ENCODE measurements at places on chromosomes 16 and 17. TPM values are rescaled to one million over a fixed set of nuclear protein-coding genes. Genes with fewer than 3 reads are reported as not detected.

The C16orf92 gene
- total RNA-seq: not detected

The IGFBP4 gene
- 258 TPM for total RNA-seq

The FOXN1 gene
- total RNA-seq: not detected

The TEKT5 gene
- not detected for total RNA-seq

The SDR42E2 gene
- total RNA-seq: not detected

The EVPLL gene
- 0.89 TPM for total RNA-seq

The WNT9B gene
- total RNA-seq: 1.2 TPM

The UBE2I gene
- 72.1 TPM for total RNA-seq

- peak; percentile 81 for DNase-seq
- H3K27me3 ChIP-seq: no peaks in the 10 kb centered on the region
- peak overlapping the region; percentile 95 for H3K27ac ChIP-seq
- peaks cover 32% of the 10 kb centered on the region for H3K4me1 ChIP-seq
- H3K4me3 ChIP-seq: no peak overlapping the region
Measured at GRCh38 chr17:78658281-78658785, 81.1 kb upstream of the DNAH17 start.

DNA sequence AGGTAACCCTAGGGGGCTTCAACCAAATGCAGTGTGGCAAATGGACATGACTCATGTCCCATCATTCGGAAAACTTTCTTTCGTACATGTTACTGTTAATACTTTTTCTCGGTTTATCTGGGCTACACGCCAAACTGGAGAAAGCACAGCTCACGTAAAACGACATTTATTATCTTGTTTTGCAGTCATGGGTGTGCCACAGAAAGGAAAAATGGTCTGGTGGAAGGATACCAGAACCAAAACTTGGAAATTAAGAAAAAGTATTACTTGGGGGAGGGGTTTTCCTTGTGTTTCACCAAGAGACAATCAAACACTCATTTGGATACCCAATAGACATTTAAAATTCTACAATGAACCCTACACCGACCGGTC lies 23.6 kb downstream of the ALOX15B start:
- no peak overlapping the region for H3K4me3 ChIP-seq
- H3K36me3 ChIP-seq: no peaks in the 10 kb centered on the region
- H3K4me1 ChIP-seq: no peaks in the 10 kb centered on the region
- DNase-seq: no peak
- peaks cover 24% of the 10 kb centered on the region for H3K27me3 ChIP-seq

DNA sequence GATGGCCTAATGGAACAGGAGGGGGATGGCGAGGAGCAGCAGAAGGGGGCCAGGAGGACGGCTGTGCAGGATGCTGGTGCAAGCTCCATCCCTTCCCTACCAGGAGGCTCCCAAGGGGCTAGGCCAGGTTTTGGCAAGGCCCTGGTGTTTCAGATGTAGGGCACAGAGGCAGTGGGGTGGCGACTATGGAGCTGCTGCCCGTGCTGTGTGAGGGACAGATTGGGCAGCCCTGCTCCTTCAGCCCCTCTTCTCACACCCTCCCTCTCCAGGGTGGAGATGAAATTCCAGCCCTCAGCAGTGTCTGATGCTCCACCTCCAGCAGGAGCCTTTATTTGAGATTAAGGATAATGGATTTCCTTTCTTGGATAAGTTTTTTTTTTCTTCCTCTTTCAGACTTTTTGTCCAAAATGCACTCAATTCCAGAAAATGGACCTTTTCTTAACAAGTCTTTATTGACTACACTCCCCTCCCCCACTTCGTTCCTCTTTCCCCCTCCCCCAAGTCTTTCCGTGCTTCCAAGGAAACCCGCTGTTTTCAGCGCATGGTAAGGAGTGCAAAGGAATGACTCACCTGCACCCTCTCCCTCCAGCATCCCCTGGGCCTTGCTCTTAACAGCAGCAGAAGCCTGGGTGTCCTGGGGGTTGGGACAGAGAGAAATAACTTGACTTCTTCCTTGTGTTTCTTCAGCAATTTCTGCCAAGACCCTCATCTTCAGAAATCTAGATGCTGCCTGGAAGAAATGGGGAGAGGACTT lies 95.2 kb downstream of the CCDC182 start:
- no peak for DNase-seq
- H3K36me3 ChIP-seq: no peaks in the 10 kb centered on the region
- peaks cover 16% of the 10 kb centered on the region for H3K4me1 ChIP-seq
- H3K27me3 ChIP-seq: no peaks in the 10 kb centered on the region
- H3K4me3 ChIP-seq: no peak overlapping the region

DNA sequence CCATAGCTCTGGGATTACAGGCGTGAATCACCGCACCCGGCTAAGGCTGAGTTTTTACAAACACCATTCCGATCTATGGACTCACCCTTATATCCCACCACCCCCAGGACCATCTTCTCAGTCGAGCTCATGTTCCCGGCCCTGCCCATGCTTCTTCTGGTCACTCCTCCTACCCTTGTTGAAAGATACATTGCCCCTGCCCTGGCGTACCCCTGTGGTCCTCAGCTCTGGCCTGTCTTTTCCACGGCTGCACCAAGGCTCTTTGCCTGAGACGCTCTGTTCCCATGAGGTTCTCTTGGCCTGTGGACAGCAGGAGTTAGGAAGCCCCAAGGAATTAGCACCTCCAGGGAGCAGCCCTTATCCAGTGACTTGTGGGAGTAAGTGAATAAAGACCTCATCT lies 379.4 kb upstream of the TNRC6C start:
- H3K36me3 ChIP-seq: no peaks in the 10 kb centered on the region
- DNase-seq: no peak
- no peak overlapping the region for H3K27ac ChIP-seq
- no peaks in the 10 kb centered on the region for H3K4me1 ChIP-seq
- H3K4me3 ChIP-seq: no peak overlapping the region
- H3K27me3 ChIP-seq: no peaks in the 10 kb centered on the region

DNA sequence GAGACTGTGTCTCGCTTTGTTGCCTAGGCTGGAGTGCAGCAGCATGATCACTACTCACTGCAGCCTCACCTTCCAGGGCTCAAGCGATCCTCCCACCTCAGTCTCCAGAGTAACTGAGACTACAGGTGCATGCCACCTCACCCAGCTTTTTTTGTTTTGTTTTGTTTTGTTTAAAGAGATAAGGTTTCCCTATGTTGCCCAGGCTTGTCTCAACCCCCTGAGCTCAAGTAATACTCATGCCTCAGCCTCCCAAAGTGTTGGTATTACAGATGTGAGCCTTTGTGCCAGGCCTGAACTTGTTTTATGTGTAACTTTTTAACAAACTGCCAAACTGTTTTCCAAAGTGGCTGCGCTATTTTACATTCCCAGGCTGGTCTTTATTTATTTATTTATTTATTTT lies 41.8 kb upstream of the NUDT7 start:
- no peaks in the 10 kb centered on the region for H3K27me3 ChIP-seq
- no peak overlapping the region for H3K27ac ChIP-seq
- H3K36me3 ChIP-seq: no peaks in the 10 kb centered on the region
- H3K4me1 ChIP-seq: no peaks in the 10 kb centered on the region
- DNase-seq: no peak

GRCh38 chr17:82218349-82219075 lies 5.9 kb upstream of the CCDC57 start:
- peaks cover 13% of the 10 kb centered on the region for H3K4me1 ChIP-seq
- no peaks in the 10 kb centered on the region for H3K27me3 ChIP-seq
- no peak overlapping the region for H3K27ac ChIP-seq
- no peaks in the 10 kb centered on the region for H3K36me3 ChIP-seq
- H3K4me3 ChIP-seq: no peak overlapping the region

- DNase-seq: no peak
- H3K27me3 ChIP-seq: no peaks in the 10 kb centered on the region
- peaks cover 4% of the 10 kb centered on the region for H3K36me3 ChIP-seq
- no peak overlapping the region for H3K27ac ChIP-seq
- no peak overlapping the region for H3K4me3 ChIP-seq
- peaks cover 80% of the 10 kb centered on the region for H3K4me1 ChIP-seq
Measured at GRCh38 chr17:82867763-82868325, 28.0 kb upstream of the ZNF750 start.

DNA sequence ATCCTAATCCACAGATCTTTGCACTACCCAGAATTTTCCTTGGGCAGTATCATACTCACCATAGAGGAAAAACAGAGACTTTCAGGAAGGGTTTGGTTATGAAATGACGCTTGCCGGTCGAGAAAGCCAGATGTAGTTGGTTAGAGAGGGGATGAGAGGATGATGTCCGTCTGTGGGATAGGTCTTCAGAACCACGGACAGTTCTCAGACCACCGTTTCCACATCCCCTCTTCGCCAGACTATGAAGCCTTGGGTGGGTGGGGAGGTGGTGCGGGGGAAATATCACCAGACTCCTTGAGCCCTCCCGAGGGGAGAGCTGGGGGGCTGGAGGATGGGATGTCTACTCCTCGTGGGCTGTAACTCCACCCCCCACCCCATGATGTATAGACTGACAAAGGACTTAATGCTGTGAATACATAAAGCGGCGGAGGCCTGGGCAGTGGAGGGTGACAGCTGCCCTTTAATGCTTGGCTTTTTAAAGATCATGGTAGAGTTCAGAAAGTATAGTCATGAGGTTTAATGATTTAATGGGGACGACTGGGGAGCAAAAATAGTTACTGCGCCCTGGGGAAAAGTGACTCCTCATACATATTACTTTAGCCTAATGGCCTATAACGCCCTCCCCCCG lies 96.6 kb downstream of the MRM1 start:
- no peaks in the 10 kb centered on the region for H3K4me1 ChIP-seq
- no peak overlapping the region for H3K27ac ChIP-seq
- H3K27me3 ChIP-seq: no peaks in the 10 kb centered on the region
- no peak overlapping the region for H3K4me3 ChIP-seq

DNA sequence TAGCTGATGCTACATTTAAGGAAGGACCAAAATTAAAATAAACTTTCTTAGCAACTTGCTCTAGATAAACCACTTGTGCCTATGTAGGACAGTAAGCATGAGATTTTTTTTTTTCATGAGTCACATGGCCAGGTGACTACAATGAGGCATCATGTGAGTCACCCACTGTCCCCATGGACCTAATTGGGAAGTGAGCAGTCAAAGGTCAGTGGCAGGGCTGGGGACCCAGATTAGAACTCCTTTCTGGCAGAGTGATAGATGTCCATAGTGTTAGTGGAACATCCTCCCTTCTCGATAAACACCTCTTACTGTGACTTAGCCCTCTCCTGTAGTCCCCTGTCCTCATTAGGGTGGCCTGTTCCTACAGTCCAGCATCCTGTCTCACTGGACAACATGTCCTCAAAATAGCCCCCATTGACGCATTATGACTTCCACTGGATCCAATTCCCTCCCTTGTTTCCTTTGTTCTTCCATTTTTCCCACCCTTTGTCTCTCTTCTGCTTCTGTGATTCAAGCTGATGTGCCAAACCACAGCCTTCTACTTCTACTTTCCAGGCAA lies 12.4 kb downstream of the ITGB3 start:
- no peak overlapping the region for H3K4me3 ChIP-seq
- no peaks in the 10 kb centered on the region for H3K27me3 ChIP-seq
- no peak for DNase-seq
- H3K4me1 ChIP-seq: peaks cover 96% of the 10 kb centered on the region

- H3K4me1 ChIP-seq: peaks cover 24% of the 10 kb centered on the region
- no peak overlapping the region for H3K27ac ChIP-seq
- H3K36me3 ChIP-seq: peaks cover 30% of the 10 kb centered on the region
- H3K4me3 ChIP-seq: no peak overlapping the region
Measured at GRCh38 chr17:81918832-81919545, 1.0 kb upstream of the SIRT7 start.

- H3K4me3 ChIP-seq: no peak overlapping the region
- H3K27me3 ChIP-seq: no peaks in the 10 kb centered on the region
- H3K4me1 ChIP-seq: peaks cover 11% of the 10 kb centered on the region
Measured at GRCh38 chr16:18049547-18050133, 286.9 kb downstream of the NPIPA8 start.

All from thyroid gland (tissue), 4 donors.